ENCODE measurements at places on chromosomes 5 and 9. TPM values are rescaled to one million over a fixed set of nuclear protein-coding genes. Genes with fewer than 3 reads are reported as not detected.

PRRC2B gene
- 89.5 TPM for polyA plus RNA-seq

ACOT12 gene
- 3.0 TPM for polyA plus RNA-seq

ADAMTS19 gene
- 1.4 TPM for polyA plus RNA-seq

ANKRD20A1 gene
- polyA plus RNA-seq = 0.46 TPM

SPATA31D4 gene
- not detected for polyA plus RNA-seq

SNCAIP gene
- polyA plus RNA-seq = 25.6 TPM

PTGR1 gene
- polyA plus RNA-seq = 6.6 TPM

ANGPTL2 gene
- 0.10 TPM for polyA plus RNA-seq

AMBP gene
- not detected for polyA plus RNA-seq

SAPCD2 gene
- 0.22 TPM for polyA plus RNA-seq

TRAF1 gene
- 0.89 TPM for polyA plus RNA-seq

PTPN3 gene
- polyA plus RNA-seq = 3.8 TPM

SLC36A3 gene
- polyA plus RNA-seq = not detected

CKMT2 gene
- polyA plus RNA-seq = not detected
